Stimulated activated CD4-positive, alpha-beta T cell treated with anti-CD3 and anti-CD28 coated beads, Interleukin-1b, Interleukin-23, amount 100 ng/mL, for 1 hour (primary cell): ENCODE measurements at places on chromosomes 12 and 14.

DNA sequence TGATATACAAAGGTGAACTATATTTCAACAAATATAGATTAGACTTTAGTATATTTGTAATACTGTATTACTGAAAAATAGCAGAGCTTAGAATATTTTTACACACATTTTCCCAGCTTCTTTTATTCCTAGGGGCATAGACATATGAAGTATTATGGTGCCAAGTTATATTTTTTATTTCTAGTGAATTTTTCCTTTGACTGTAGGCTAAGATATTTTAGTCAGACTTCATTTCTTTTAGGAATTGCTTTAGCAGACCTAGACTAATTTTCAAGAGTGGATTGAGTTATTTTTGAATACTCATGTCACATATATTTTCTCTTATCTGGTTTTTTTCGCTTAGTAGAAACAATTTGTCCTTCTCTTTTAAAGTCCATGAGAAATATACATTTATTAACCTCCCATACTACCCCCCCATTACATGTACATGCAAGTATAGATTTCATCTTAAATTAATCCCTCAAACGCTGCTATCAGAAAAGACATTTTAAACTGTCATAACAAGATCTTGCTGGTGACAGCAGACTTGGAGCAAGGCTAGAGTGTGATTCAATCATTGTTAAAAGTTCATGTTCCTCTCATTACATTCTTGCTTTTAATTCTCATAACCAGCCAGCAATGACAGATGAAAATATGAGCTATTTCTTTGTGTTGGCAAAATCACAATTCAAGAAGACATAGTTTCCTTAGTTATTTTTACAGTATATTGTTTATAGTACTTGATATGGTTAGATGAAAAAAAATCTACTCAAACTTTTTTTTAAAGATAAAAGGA lies 456.1 kb downstream of the AEBP2 start:
- DNase-seq, result no peak

DNA sequence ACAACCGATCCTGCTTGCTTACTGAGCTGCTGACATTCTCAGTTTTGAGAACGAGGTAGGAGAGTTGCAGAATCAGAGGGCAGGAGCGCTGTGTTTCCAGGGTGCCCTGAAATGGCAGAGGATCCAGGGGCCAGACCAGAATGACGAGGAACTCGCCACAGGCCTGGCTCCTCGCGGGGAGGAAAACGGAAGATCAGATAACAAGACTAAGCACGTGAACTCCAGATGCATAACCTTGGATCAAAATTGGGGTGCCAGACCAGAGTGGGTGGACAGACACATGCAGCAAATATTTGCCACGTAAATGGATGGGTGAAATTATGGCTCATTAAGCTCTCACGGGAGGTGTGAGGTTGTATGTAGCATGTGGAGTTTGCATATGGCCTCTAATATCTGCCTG lies 46.5 kb downstream of the ELK3 start:
- DNase-seq, result no peak

DNA sequence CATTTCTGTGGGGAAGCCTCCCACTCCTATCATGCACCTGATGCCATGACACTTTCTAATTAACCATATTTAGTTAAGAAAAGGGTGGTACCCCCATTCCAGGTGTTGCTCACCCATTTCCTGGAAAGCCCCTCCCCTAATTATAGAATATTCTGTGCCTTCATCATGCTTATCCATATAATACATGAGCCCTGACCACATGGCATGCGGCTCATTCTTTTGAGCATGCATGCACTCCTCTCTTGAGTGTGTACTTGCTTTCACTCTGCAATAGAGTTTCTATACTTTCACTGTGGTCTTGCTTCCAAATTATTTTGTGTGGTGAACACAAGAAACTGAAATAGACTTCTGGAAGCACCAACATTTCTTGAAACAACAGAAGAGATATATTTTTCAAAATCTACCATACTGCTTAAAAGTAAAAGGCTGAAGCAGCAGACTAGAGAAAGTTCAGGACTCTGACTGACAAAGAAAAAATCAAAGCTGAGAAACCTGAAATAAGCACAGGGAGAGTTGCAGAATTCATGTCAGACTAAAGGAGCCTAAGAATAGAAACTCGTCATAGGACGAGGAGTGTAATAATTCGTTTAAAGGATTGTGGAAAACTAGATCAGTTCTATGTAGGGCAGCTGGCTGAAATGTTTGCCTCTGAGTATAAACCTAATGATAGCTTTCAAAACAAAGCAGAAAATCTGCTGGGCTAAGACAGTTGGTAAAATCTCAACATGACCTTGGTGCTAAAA lies 144.8 kb downstream of the KITLG start:
- no peak for DNase-seq

- no peak for DNase-seq
Measured at GRCh38 chr12:19830446-19830845, 391.2 kb downstream of the AEBP2 start.

DNA sequence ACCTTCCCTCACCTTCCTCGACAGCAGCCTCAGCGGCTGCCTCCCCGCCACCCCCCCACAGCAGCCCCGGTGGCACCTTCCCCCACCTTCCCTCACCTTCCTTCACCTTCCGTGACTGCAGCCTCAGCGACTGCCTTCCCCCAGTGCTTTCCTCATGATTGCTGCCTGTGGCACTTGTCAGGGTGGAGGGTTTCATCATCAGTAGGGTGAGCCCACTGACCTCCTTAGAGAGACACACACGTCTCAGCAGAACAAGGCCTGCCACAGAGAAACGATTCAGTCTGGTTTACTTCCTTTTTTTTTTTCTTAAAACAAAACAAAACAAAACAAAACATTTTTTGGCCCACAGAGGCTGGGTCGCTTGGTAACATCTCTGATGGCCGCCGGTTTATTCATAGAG lies 75.0 kb downstream of the EP400 start:
- no peak for DNase-seq

GRCh38 chr14:26137161-26137560 lies 460.7 kb downstream of the NOVA1 start:
- no peak for DNase-seq

- DNase-seq, result no peak
Measured at GRCh38 chr12:31751085-31751484, 22.3 kb upstream of the AMN1 start.

DNA sequence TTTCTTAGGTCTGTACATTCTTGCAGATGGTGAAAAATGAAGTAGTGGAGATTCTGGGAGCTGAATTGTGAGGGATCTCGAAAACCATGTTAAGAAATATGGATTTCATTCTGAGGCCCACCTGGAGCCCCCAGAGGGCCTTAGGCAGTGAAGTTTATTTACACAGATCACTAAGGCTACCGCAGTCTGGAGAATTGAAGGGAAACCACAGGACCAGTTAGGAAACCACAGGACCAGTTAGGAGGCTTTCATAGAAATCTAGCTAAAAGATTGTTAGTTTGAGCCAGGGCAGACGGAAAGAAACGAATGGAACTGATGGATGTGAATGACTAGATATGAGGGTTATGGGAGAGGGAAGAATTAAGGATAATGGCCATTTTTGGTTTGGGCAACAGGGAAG lies 7.2 kb downstream of the CBLN3 start:
- no peak for DNase-seq

- no peak for DNase-seq
Measured at GRCh38 chr12:124814741-124815613, 48.7 kb downstream of the SCARB1 start.

- no peak for DNase-seq
Measured at GRCh38 chr12:54053003-54053750, 458 bp upstream of the HOXC4 start.
